PC-3 (cell line): ENCODE measurements at places on chromosomes 7 and 10. TPM values are rescaled to one million over a fixed set of nuclear protein-coding genes. Genes with fewer than 3 reads are reported as not detected.

The TAS2R41 gene
- total RNA-seq = not detected in 2 replicates

GRCh38 chr7:156639426-156640256 is 933 bp upstream of the RNF32 start:
- no peaks in the 10 kb centered on the region for H3K27me3 ChIP-seq
- no peak overlapping the region for H3K27ac ChIP-seq
- no peak for DNase-seq
- peaks cover 16% of the 10 kb centered on the region for H3K4me1 ChIP-seq
- H3K36me3 ChIP-seq = no peaks in the 10 kb centered on the region
- H3K4me3 ChIP-seq = peak overlapping the region; percentile 61

GRCh38 chr7:121388950-121389349 is 7.2 kb downstream of the FAM3C start:
- no peaks in the 10 kb centered on the region for H3K27me3 ChIP-seq
- DNase-seq = no peak
- no peak overlapping the region for H3K4me3 ChIP-seq
- peaks cover 11% of the 10 kb centered on the region; the same call in 1 of the 2 replicates for H3K36me3 ChIP-seq

DNA sequence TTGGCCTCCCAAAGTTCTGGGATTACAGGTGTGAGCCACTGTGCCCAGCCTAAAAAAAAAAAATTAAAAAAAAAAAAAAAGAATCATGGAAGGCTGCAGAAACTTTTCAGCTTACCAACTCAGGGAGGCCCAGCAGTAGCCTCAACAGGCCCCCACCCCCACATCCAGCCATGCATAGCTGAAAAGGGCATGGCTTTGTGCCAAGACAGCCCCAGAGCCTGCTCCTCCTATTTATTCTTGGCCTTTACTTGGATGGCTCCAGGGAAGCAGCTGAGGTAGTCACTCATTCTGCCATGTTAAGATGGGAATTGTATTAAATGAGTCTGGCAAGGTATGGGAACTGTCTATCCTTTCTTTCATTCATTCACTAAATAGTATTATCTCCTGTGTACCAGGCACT is 13.7 kb upstream of the CNNM2 start:
- no peak overlapping the region for H3K27ac ChIP-seq
- no peak for DNase-seq
- H3K27me3 ChIP-seq = no peaks in the 10 kb centered on the region
- H3K4me1 ChIP-seq = no peaks in the 10 kb centered on the region
- H3K36me3 ChIP-seq = no peaks in the 10 kb centered on the region
- H3K4me3 ChIP-seq = no peak overlapping the region

GRCh38 chr7:359226-359765 is 69.3 kb downstream of the FOXL3 start:
- no peak for DNase-seq
- no peaks in the 10 kb centered on the region; the same call in 1 of the 2 replicates for H3K4me1 ChIP-seq
- no peak overlapping the region for H3K27ac ChIP-seq
- H3K27me3 ChIP-seq = no peaks in the 10 kb centered on the region
- no peaks in the 10 kb centered on the region for H3K36me3 ChIP-seq

The TRIM24 gene
- 12.2 and 12.9 TPM in 2 replicates for total RNA-seq

The KLF14 gene
- not detected in 2 replicates for total RNA-seq

GRCh38 chr7:48875045-48875916 is 49.1 kb upstream of the CDC14C start:
- H3K4me3 ChIP-seq = peak overlapping the region; percentile 34; the same call in 1 of the 2 replicates
- H3K36me3 ChIP-seq = no peaks in the 10 kb centered on the region
- DNase-seq = peak; percentile 72
- H3K4me1 ChIP-seq = no peaks in the 10 kb centered on the region

The CLDN3 gene
- 51.6 and 70.7 TPM in 2 replicates for total RNA-seq

DNA sequence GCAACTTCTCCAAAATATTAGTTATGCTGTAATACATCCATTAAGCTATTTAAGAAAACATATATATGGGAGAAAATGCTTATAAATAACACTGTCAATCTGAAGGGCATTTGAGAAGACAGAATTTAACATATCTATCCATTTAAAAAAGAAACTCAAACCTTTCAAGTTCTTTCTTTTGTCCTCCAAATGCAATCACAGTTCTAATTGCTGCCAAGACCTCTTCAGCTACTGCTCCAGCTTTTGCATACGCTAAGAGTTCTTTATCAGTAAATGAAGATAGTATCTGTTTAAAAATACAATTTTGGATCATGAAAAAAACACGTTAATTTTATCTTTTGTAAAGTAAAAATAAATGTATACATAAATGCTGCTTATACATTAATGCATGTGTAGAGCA is 39.6 kb downstream of the ABCB1 start:
- H3K4me1 ChIP-seq = no peaks in the 10 kb centered on the region
- peaks cover 5% of the 10 kb centered on the region; the same call in 1 of the 2 replicates for H3K27me3 ChIP-seq
- no peak overlapping the region for H3K4me3 ChIP-seq
- no peak overlapping the region for H3K27ac ChIP-seq
